ENCODE measurements at places on chromosomes 7 and 10.

GRCh38 chr10:121904888-121905287 lies 22.9 kb downstream of the ATE1 start:
- no peak for DNase-seq

DNA sequence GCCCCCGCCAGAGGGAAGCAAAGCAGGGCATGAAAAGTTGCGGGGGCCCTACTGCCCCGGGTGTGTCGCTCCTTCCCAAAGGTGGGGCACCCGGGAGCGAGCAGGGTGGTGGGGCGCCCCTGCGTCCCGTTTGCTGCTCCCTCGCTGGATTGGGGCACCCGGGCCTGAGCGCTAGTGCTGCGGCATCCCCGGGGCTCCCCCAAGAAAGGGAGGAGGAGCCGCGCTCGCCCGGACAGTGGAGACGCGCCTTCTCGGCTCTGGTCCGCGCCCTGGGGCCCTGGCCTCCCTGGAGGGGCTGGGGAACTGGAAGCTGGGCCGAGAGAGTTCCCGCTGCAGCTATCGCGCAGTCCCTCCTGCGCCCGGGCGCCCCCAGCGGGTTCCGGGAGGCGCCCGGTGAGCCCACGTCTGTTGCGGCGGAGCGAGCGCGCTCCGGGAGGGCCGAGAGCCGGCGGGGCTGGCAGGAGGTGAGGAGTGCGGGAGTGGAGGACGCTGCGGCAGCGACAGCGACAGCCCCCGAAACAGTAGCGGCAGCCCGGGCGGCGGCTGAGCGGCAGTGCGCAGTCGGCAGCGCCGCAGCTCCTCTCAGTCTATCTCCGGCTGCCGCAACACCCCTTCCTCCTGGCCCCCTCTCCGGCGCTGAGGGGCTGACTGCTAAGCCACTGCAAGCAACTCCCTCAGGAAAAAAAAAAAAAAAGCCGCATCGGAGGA lies 504 bp upstream of the BMPER start:
- DNase-seq = no peak

DNA sequence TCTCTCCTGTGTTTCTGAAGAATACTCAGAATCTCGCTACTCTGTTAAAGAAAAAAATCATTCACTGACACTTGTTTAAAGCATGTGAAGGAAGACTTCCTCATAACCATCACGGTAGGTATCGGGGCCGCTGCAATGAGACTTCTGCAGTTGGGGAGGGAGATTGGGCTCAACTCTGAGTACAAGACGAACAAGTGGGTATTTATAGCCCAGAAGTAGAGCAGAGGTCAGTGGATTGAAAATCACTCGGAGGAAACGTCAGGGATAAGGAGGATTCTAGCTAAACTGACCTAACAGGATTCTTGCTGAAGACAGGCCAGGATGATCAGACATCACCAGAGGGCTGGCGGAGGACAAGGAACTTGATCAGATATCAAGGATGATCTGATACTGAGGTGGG lies 33.3 kb downstream of the ITPRIP start:
- no peak for DNase-seq

DNA sequence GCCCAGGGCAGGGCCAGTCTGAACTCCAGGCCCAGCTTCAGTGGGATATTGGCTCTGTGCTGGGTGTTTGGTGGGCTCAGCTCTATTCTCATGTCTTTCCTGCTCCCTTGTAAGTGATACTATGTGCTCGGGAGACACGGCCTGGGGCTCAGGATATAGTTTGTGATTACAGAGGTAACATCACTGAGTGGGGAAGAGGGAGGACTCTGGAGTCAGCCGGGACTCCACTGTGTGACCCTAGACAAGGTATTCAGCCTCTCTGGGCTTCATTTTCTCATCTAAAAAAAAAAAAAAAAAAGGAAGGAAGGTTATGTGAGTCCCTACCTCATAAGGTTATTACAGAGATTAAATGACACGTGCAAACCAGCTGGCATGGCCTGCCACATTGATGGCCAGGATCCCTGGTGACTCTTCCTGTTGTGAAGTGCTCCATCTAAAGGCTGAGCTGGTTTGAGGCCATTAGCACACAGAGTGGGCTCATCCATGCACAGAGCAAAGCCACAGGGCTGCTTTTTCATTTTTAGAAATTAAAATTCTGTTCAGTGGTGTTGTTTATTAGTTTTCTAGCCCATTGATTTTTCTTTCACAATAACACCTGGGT lies 15.7 kb downstream of the SLC13A4 start:
- DNase-seq = no peak

- no peak for DNase-seq
Measured at GRCh38 chr7:22151901-22152300, 205.1 kb downstream of the RAPGEF5 start.

DNA sequence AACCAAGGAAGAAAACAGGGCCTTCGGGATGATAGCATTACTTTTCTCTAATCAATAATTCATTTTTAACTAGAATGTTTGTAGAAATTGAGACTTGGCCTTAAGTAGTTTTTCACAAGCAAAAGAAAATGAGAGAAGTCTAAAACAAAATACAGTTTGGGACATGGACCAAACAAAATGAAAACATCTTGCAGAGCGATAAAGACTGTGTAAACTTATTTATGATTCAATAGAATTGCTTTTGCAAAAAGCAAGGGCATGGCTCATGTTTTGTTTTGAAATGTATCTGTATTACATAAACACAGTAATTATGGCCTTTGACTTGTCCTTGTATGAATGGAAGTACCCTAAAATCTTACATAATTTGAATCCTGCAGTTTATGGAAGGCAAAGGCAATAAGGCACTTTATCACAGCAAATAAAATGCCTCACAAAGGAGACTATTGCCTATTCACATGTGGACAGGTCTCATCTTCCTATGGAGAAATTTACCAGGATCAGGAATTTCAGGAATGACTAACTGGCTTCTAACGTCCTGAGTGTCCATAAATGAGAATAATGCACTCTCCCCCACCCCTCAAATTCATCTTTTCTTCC lies 295.2 kb downstream of the PTEN start:
- no peak for DNase-seq

GRCh38 chr10:792792-793100 lies 103.3 kb upstream of the DIP2C start:
- DNase-seq = no peak

DNA sequence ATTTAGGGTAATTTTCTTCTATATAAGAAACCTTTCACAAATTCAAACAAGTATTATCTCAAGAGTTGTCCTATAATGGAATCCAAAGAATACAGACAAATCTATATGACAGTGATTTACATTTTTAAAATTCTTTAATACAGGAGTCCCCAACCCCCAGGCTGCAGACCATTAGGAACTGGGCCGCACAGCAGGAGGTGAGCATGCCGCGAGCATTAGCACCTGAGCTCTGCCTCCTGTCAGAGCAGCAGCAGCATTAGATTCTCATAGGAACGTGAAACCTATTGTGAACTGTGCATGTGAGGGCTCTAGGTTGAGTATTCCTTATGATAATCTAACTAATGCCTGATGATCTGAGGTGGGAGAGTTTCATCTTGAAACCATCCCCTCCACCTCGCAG lies 37.7 kb downstream of the SNX13 start:
- no peak for DNase-seq

GRCh38 chr10:12396567-12396966 lies 47.2 kb downstream of the CAMK1D start:
- no peak for DNase-seq

- DNase-seq = no peak
Measured at GRCh38 chr10:42981358-42982236, 95.3 kb upstream of the RET start.

GRCh38 chr7:131556909-131557651 lies 652 bp upstream of the PODXL start:
- DNase-seq = no peak

- DNase-seq = no peak
Measured at GRCh38 chr10:96964131-96964530, 132.0 kb downstream of the LCOR start.

DNA sequence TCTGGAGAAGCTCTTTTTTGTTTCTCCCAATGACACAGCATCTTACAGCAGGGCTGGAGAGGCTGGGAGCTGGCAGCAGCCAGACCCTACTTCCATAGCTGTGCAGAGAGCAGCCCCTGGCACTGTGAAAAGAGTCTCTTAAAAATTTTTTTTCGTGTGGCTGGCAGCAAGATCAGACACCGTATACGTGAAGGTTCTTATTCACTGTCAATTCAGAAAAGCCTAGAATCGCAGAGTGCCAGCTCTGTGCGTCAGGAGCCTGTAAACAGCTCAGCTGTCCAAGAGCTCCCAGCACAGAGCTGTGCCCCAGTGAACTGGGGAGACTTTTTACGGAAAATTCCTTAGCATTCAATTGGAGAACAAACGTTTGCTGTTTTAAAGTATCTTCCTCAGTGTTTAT lies 6.5 kb downstream of the BAG3 start:
- no peak for DNase-seq

- DNase-seq = no peak
Measured at GRCh38 chr10:11325817-11326216, 285.6 kb downstream of the USP6NL start.

Measured in CD4-positive, alpha-beta T cell treated with Interleukin-12 subunit alpha and Interleukin-12 subunit beta, for 1 hour (primary cell).